ENCODE measurements at places on chromosomes 5 and 9.
A peak's percentile ranks its signal among the peaks of the same experiment; 100 is the strongest.

DNA sequence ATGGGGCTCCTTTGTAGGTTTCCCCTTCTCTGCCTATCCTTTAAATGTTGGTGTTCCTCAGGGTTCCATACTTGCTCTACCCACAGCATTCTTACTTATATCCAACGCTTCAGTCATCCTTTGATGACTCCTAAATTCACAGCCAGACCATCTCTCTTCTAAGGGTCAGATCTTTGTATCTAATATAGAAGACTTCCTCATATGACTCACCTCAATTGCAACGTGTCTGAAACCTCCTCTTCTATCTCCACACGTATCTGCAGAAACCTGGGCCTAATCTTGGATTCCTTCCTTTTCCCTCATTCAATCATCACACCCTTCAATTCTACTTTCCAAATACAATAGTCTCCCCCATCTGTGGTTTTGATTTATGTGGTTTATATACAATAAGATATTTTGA, 68.3 kb downstream of the HMGCR start:
- DNase-seq, result no peak

GRCh38 chr5:83988293-83988685, 267.6 kb upstream of the HAPLN1 start:
- no peak for DNase-seq

GRCh38 chr9:89999534-90000370, 394.9 kb downstream of the GADD45G start:
- DNase-seq, result peak; percentile 52

- DNase-seq, result no peak
These were observed 61.6 kb upstream of the SPRY4 start for GRCh38 chr5:142386137-142387023.

- DNase-seq, result no peak
These were observed 57.3 kb downstream of the CMYA5 start for GRCh38 chr5:79746642-79747569.

DNA sequence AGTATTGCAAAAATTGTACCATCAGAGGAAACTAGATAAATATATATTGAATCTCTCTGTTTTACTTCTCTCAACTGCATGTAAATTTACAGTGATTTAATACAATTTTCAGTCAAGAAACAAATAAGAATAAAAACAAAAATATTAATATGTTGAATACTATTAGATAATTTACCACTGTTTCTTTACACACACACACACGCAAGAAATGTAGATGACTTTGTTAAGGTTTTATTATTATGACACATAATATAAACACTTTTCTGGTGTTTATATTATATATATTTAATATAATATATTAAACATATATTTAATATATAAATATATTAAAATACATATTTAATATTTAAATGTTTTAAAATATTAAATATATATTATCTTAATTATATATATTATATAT, 814.3 kb upstream of the CDH10 start:
- no peak for DNase-seq

- DNase-seq, result no peak
These were observed 657.2 kb downstream of the TLE1 start for GRCh38 chr9:81032030-81032572.

DNA sequence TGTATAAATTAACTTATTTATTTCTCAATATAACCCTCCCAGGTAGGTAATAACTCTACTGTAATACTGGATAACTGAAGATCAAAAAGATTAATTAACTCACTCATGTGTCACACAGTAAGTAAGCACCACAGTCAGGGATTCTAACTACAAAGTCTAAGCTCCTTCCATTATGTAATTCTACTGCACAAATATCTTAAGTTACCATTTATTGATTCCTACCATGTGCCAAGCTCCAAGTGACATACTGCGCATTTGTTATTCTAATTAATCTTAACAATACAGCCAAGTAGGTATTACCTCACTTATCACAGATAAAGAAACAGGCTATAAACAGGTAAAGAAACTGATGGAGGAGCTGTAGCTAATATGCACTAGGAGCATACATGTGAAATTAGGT, 58.3 kb downstream of the RANBP6 start:
- no peak for DNase-seq

DNA sequence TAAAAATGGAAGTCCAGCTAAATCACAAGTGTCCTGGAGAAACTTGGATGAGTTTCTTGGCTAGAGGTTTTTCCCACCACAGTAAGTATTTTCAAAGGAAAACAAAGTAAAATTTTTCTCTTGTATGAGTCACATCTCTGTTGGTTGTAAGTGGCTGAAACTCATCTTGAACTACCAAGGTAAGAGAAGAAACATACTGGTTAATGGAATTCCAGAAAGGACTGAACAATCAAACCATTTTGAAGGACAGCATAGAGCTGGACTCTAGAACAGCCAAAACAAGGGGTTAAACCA, 102.8 kb upstream of the CDKN2B start:
- no peak for DNase-seq

Data from cerebellar nuclear complex (tissue), 1 donor.